ENCODE measurements at places on chromosomes 3 and 15. TPM values are rescaled to one million over a fixed set of nuclear protein-coding genes. Genes with fewer than 3 reads are reported as not detected.

GRCh38 chr15:63046917-63047760 is 4.6 kb downstream of the TPM1 start:
- peak overlapping the region; percentile 87 for H3K4me3 ChIP-seq
- H3K36me3 ChIP-seq: no peaks in the 10 kb centered on the region
- peaks cover 60% of the 10 kb centered on the region for H3K27me3 ChIP-seq
- H3K27ac ChIP-seq: no peak overlapping the region
- H3K4me1 ChIP-seq: peaks cover 20% of the 10 kb centered on the region
- DNase-seq: no peak

The SH2D7 gene
- total RNA-seq: not detected

GRCh38 chr3:140122183-140122582 is 187.2 kb downstream of the CLSTN2 start:
- no peaks in the 10 kb centered on the region for H3K36me3 ChIP-seq
- no peak for DNase-seq
- H3K27ac ChIP-seq: no peak overlapping the region
- no peaks in the 10 kb centered on the region for H3K4me1 ChIP-seq

GRCh38 chr3:17322106-17322793 is 420.2 kb downstream of the TBC1D5 start:
- H3K36me3 ChIP-seq: peaks cover 6% of the 10 kb centered on the region
- DNase-seq: no peak
- peak overlapping the region; percentile 50 for H3K4me3 ChIP-seq
- peak overlapping the region; percentile 20 for H3K27ac ChIP-seq
- peaks cover 16% of the 10 kb centered on the region for H3K4me1 ChIP-seq

DNA sequence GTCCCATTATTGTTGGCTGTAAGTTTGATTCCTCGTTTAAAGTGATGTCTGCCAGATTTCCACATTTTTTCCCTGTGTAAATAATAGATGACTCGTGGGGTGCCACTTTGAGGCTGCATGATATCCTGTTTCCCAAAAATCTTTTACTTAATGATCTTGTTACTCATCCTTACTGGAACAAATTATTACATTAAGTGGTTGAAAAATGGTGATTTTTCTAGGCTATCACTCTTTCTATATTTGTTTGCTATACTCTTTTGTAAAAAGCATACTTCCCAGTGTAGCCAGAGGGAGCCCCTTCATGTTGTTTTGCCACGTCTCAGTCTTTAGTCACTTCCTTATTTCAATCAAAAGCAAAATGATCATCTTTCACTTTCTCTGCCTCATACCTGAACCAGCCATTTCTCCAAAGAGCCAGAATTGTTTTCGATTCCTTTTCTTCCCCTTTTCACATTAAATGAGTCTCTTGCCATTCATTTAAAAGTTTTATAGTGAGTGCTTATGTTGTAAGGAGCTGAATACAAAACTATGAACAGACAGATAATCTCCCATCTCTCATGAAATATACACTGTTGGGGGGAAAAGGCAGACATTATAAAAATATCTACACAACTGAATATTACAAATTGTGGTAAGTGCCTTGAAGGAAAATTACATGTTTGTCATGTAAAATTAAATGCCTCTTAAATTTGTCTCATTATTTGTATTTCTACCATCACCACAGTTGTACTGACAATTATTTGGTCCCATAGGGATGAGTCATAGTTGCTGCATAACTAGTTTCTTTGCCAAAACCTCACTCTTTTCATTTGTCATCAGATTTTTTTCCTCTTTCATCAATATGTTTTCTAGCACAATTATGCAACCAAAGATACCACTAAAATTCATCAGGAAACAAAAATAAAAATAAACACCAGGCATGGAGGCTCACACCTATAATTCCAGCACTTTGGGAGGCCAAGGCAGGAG is 41.5 kb downstream of the ADGRG7 start:
- H3K4me1 ChIP-seq: peaks cover 12% of the 10 kb centered on the region
- peak overlapping the region; percentile 78 for H3K4me3 ChIP-seq
- DNase-seq: no peak
- H3K27me3 ChIP-seq: no peaks in the 10 kb centered on the region
- H3K27ac ChIP-seq: peak overlapping the region; percentile 87

- peak; percentile 70 for DNase-seq
- H3K36me3 ChIP-seq: peaks cover 21% of the 10 kb centered on the region
- no peaks in the 10 kb centered on the region for H3K27me3 ChIP-seq
- peak overlapping the region; percentile 98 for H3K4me3 ChIP-seq
These were observed 733 bp downstream of the RNF111 start for GRCh38 chr15:58988006-58988785.

DNA sequence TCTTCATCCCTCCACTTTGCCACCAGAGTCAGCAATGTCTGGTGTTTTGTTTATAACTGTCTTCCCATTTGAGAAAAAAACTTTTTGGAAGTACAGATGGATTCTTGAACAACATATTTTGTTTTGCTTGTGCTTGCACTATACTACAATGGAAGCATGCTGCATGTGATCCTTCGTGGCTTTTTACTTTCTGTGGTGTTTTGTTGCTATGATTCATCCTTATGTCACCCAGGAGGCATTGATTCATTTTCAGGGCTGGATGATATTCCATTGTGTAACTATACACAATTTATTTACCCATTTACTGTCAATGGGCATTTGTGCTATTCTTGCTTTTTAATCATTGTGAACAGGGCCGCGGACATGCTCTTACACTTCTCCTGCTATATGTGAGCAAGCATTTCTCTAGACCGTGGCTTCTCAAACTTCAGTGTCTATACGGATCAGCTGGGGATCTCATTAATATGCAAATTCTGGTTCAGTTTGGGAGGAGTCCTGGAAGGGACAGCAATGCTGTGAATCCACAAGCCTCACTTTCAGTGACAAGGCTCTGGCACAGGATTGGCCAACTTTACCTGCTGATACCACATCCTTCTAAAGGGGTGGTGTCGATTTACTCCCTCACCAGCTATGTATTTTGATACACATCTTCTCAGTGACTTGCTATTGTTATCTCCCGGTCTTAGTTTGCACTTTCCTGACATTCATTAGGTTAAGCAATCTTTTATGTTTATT is 65.9 kb downstream of the POLR2M start:
- H3K27me3 ChIP-seq: no peaks in the 10 kb centered on the region
- H3K27ac ChIP-seq: no peak overlapping the region
- peaks cover 19% of the 10 kb centered on the region for H3K4me1 ChIP-seq
- no peaks in the 10 kb centered on the region for H3K36me3 ChIP-seq
- DNase-seq: no peak

The XCR1 gene
- not detected for total RNA-seq

- no peak for DNase-seq
- H3K36me3 ChIP-seq: no peaks in the 10 kb centered on the region
- H3K27ac ChIP-seq: no peak overlapping the region
These were observed 38.6 kb downstream of the MAGEF1 start for GRCh38 chr3:184672977-184673870.

DNA sequence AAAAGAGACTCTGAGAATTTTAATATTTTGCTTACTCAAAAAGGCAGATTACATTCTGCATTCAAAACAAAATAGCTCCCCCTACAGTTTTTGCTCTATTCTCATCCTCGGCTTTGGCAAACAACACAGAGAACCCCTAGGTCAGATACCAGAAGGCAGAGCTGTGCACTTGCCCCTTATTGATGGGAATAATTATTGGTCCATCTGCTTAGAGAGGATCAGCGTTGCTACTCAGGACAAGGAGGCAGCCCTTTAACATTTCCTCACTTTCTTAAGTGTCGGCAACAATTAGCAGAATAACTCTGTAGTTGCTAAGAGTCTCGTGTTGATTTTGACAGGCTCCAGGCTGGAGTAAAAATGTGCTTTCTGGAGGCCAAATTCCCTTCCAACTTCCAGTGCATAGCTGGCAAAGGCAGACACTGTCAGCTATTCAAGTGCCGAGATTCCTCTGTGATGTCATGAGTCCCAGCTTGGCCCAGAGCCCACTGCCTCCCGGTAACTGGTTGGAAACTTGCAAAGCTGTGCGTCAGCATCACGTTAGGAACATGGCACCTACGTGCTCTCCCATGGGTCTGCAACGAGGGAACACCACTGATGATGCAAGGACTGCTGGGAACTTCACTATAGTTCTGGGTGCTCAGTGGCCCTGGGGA is 482.7 kb upstream of the ADAMTS9 start:
- no peak for DNase-seq
- no peaks in the 10 kb centered on the region for H3K36me3 ChIP-seq
- no peak overlapping the region for H3K27ac ChIP-seq

The STAB1 gene
- total RNA-seq: 13.0 TPM

DNA sequence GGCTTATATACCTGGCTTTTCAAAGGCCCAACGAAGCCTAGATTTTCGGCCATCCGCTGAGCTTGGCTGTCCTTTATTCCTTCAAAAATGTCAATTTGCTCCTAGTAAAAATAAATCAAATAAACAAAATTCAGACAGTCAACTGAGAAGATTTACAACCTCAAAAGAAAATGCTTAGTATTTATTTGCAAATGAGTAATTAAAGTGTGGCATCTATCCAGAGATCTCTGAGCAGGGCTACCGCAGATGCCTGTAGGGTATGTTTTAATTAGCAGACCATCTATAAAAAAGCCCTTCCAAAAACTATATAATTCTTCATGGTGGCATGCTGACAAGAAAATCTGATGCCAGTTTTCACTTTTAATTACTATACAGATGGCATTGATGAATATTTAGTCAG is 136.2 kb downstream of the SUCLG2 start:
- peaks cover 45% of the 10 kb centered on the region for H3K36me3 ChIP-seq
- no peaks in the 10 kb centered on the region for H3K27me3 ChIP-seq
- no peak for DNase-seq
- no peak overlapping the region for H3K4me3 ChIP-seq
- no peak overlapping the region for H3K27ac ChIP-seq

GRCh38 chr3:13762906-13763305 is 117.0 kb downstream of the WNT7A start:
- H3K4me1 ChIP-seq: no peaks in the 10 kb centered on the region
- no peak for DNase-seq
- H3K27me3 ChIP-seq: no peaks in the 10 kb centered on the region
- H3K4me3 ChIP-seq: no peak overlapping the region
- no peaks in the 10 kb centered on the region for H3K36me3 ChIP-seq

DNA sequence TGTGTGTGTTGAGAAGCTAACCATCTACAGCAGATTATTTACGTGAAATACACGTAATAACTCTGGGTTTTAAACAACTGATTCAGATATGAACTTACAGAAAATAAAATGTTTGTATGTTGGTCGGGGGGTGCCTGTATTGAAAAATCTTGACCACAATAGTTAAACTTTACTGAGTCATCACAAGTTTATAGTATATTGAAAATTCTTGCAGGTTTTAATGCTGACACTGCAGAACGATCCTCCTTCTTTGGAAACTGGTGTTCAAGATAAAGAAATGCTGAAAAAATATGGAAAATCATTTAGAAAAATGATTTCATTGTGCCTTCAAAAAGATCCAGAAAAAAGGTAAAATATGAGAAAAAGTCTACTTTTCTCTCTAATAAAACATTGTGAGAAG is 41.3 kb upstream of the SLC22A13 start:
- H3K27me3 ChIP-seq: no peaks in the 10 kb centered on the region
- peaks cover 39% of the 10 kb centered on the region for H3K36me3 ChIP-seq
- peaks cover 2% of the 10 kb centered on the region for H3K4me1 ChIP-seq
- DNase-seq: no peak
- no peak overlapping the region for H3K27ac ChIP-seq

GRCh38 chr15:71820127-71820526 is 9.8 kb downstream of the NR2E3 start:
- no peak for DNase-seq
- H3K36me3 ChIP-seq: peaks cover 10% of the 10 kb centered on the region
- H3K4me1 ChIP-seq: no peaks in the 10 kb centered on the region
- no peak overlapping the region for H3K27ac ChIP-seq

DNA sequence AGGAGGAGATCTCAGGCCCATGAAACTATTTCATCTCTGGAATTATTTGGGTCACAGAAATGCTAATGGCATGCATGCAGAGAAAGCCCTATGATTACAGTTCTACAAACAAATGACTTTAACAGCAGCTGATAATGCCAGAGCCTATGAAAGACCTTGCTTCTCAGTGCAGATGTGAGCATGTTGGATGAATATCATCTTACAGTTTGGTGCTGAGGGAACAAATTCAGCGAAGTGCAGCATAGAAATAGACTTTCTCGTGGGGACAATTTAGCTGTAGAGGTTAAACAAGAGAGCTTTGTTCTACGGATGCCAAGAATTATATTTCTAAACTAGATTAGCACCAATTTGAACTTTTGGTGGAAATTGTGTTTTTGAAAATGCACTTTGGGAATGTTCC is 27.7 kb downstream of the PTX3 start:
- H3K4me3 ChIP-seq: no peak overlapping the region
- H3K27me3 ChIP-seq: peaks cover 10% of the 10 kb centered on the region
- H3K27ac ChIP-seq: no peak overlapping the region
- no peak for DNase-seq

- peaks cover 2% of the 10 kb centered on the region for H3K36me3 ChIP-seq
- H3K27ac ChIP-seq: no peak overlapping the region
- no peak overlapping the region for H3K4me3 ChIP-seq
These were observed 338.4 kb upstream of the ADAMTS9 start for GRCh38 chr3:65026151-65026550.

DNA sequence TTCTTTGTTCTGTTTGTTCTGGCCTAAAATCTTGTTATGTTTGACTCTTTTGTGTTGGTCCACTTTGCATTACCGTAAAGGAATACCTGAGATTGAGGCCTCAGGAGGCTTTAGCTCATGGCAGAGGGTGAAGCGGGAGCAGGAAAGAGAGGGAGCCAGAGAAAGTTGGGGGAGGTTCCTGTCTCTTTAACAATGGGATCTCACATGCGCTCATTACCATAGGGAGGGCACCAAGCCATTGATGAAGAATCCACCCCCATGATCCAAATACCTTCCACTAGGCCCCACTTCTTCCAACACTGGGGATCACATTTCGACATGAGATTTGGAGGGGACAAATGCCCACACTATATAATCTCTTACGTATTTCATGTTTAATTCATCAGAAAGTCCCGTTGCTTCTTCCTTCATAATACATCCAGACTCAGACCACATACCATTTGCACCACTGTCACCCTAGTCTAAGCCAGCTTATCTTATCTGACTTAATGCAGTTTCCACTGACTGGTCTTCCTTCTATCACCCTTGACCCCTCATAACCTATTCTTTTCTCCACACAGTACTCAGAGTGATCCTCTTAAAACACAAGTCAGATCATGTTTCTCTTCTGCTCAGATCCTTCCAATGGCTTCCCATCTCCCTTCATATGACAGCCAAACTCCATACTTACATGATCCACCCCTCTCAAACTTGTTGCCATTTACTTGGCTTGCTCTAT is 13.5 kb downstream of the KBTBD8 start:
- peaks cover 6% of the 10 kb centered on the region for H3K4me1 ChIP-seq
- H3K27me3 ChIP-seq: no peaks in the 10 kb centered on the region
- no peak overlapping the region for H3K27ac ChIP-seq
- no peak for DNase-seq
- no peak overlapping the region for H3K4me3 ChIP-seq

- H3K4me3 ChIP-seq: no peak overlapping the region
- no peaks in the 10 kb centered on the region for H3K4me1 ChIP-seq
- H3K27me3 ChIP-seq: peaks cover 44% of the 10 kb centered on the region
These were observed 10.1 kb upstream of the CHCHD6 start for GRCh38 chr3:126693921-126694320.

The TMEM42 gene
- total RNA-seq: 14.5 TPM

DNA sequence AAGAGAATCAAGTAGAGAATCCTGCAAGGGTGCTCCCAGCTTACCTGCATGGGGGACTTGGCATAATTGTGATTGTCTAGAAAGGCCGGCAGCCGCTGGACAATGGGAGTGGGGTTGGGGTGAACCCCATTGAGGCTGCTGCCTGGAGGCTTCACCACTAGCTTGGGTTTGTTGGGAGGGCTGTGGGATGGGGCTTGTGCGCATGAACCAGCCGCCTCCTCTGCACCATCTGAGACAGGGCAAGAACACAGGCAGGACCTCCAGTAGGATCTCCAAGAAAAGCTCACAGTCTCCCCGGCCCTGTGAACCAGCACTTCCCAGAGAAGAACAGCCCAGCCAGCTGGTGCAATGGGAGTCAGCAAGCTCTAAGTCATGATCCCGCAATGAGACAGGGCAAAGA is 39.8 kb downstream of the SEMA3G start:
- peak; percentile 26 for DNase-seq
- H3K4me1 ChIP-seq: peaks cover 11% of the 10 kb centered on the region
- no peaks in the 10 kb centered on the region for H3K27me3 ChIP-seq
- H3K4me3 ChIP-seq: no peak overlapping the region
